Stimulated activated CD8-positive, alpha-beta memory T cell treated with anti-CD3 and anti-CD28 coated beads, Interleukin-15, amount 100 ng/mL, for 24 hours (primary cell): ENCODE measurements at places on chromosomes 6 and 20.

GRCh38 chr6:131597446-131597845, 24.4 kb downstream of the ARG1 start:
- DNase-seq, result no peak

- no peak for DNase-seq
Measured at GRCh38 chr6:142830116-142830710, 114.8 kb downstream of the HIVEP2 start.

DNA sequence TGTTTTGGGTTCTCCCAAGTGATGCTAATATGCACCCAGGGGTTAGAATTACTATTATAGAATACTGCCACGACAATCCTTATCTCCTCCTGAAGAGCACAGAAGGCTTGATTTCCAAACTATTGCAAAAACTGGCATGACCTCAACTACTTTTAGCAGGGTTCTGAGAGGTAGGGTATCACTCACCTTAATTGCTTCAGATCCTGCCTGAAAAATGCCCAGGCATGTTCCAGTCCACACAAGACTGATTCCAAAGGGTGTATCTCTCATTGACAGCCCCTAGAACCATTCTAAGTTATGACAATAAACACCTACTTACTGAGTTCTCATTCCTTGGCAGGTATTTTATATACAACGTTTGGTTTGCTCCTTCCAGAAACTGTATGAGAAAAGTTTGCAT, 5.0 kb upstream of the DSE start:
- no peak for DNase-seq

GRCh38 chr6:1986454-1987243, 258.8 kb downstream of the GMDS start:
- no peak for DNase-seq

DNA sequence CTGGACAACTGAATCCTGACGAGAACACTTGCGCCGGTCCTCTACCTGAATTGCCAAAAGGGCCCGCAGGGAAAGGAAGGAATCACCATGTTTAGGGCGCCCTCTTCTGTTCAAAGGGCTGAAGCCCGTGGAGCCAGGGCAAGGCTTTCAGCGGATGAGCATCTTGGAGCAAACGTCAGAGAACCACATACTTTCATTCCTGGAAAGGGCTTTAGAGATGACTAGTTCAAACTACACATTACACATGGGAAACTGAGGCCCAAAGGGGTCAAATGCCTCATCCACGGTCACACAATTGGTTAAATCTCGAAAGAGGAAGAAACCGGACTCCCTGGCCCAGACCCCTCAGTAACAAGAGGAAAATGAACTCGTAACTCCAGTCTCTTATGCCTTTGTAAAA, 11.5 kb upstream of the ZNF133 start:
- DNase-seq, result peak; percentile 6

DNA sequence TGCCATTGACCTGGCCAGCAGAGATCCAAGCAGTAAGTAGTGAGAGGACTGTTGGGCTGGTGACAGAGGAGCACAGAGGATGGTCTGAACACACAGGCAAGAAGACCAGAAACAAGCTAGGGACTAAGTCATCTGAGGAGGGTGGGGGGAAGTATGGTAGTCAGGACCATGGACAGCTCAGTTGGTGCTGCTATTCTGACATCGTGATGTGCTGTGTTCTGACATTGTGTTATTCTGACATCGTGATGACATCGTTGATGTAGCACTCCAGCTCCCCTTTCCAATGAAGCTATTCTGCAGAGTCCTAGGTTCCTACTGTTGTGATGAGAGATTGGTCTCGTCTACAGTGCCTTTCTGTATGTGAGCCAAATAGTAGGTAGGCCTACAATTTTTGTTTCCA, 28.7 kb downstream of the CFAP206 start:
- DNase-seq, result no peak

GRCh38 chr6:90040931-90041330, 146.7 kb downstream of the GJA10 start:
- DNase-seq, result no peak

GRCh38 chr6:55604021-55604420, 25.0 kb upstream of the HMGCLL1 start:
- DNase-seq, result no peak

- no peak for DNase-seq
Measured at GRCh38 chr20:22159276-22159675, 425.1 kb downstream of the FOXA2 start.

- no peak for DNase-seq
Measured at GRCh38 chr6:24454452-24454851, 34.9 kb downstream of the GPLD1 start.

- DNase-seq, result no peak
Measured at GRCh38 chr6:154555073-154555677, 44.7 kb upstream of the CNKSR3 start.

DNA sequence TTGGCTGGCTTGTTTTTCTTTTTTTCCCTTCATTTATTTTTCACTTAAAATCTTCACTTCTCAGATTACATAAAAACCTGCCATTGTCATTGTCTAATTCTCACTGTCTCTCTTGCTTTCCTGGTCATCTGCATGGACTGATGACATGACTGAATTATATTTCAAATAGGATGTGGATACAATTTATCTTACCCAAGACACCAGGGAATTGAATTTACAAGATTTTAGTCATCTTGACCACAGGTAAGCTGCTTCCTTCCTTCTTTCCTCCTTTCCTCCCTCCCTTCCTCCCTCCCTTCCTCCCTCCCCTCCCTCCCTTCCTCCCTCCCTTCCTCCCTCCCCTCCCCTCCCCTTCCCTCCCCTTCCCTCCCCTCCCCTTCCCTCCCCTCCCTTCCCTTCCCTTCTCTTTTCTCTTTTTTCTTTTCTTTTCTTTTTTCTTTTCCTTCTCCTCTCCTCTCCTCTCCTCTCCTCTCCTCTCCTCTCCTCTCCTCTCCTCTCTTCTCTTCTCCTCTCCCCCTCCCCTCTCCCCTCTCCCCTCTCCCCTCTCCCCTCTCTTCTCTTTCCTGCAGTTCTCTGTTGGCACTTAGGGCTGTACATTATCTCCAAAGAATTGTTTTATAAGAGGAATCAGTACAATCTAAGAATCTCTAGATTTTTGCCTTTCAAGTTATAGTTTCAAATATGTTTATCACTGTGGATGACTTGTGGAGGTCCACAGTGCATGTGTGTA, 171.5 kb downstream of the CARMIL1 start:
- DNase-seq, result no peak

GRCh38 chr20:47680804-47681529, 104.3 kb downstream of the SULF2 start:
- DNase-seq, result no peak

DNA sequence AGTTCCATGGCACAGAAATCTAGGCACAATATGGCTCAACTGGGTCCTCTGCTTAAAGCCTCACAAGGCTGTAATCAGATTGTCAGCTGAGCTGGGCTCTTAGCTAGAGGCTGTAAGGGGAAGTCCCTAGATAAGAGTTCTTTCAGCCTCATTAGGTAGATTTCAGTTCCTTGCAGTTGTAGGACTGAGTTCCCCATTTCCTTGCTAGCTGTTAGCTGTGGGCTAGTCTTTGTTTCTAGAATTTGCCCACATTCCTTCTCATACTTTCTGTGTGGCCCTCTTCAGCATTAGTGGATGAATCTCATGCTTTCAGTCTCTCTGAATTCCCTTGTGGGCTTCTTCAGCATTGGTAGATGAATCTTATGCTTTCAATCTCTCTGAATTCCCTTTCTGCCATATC, 71.0 kb upstream of the MRAP2 start:
- DNase-seq, result no peak

DNA sequence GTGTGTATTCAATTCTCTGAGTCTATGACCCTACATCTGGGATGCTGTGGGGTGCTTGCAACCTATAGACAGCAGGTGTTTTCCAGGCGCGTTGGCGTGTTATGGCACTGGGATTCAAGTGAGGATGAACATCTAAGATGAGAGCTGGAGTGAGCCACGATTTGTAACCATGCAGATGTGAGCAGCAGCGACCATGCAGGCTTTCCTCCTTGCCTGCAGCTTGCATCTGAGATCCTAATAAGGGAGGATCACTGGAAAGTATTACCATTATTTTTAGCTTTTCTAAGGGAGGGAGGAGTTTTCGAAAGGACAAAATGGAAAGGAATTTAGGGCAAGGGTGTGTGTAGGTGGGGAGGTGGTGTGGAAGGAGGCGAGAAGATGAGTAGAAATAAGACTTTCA, 216.7 kb downstream of the ATXN1 start:
- no peak for DNase-seq

DNA sequence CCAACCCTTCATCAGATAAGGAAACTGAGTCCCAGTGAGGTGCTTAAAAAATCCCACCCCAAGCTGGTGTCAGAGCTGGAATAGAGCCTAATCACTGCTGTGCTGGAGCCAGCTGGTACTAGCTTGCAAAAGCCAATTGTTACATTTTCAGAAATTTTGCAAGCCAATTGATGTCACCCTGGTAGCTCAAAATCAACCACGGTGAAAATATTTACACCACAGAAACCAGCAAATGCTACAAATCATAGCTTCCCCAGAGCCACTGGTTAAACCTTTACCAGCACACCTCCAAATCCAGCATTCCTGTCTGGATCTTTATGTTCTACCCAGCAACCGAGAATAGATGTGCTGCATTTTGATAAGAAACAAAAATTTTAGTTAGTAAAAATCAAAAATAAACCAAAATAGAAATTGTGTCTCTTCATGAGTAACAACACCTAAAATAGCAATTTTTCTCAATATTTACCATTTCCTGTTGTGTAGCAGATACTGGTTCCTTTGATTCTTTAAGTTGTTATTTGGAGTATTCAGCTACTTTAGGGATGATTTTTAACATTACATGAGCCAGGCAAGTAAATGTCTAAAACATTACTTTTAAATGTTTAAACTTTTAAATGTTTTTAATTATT, 7.2 kb upstream of the LCA5 start:
- no peak for DNase-seq

DNA sequence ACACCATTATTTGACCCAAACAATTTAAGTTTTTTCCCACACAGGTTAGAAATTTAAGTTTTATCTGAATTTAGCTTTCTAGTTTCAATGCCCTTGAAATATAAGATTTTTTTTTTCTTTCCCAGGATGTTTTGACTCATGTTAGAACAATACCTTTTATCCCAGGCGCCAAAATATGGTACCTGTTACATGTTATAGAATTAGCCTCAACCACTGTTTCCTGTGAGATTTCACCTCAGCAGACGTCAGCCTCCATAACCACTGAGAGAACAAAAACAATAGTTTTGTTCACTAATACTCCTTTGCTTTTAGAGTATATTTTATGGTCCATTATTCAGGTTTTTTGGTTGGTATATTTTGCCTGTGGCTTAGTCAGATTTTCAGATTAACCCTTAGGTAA, 302.9 kb downstream of the CDKAL1 start:
- no peak for DNase-seq

DNA sequence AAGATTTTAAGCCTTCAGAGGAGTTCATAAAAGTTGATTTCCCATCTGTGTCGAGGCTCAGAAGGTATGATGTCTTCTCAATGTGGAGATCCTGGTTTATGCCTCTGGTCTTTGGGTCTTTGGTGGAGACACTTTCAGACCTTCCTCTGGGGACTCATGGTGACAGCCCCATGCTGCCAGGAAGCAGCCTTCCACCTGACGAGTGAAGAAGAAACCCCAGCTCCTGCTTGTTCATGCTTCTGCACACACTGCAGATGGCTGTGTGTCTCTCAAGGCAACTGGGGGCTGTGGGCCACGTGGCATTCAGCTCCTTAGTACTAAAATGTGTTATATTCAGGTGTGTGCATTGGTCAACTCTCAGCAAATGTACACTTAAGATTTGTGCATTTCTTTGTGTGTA, 4.9 kb upstream of the SCP2D1 start:
- DNase-seq, result no peak

- no peak for DNase-seq
Measured at GRCh38 chr20:4645109-4645508, 76.6 kb upstream of the PRND start.

DNA sequence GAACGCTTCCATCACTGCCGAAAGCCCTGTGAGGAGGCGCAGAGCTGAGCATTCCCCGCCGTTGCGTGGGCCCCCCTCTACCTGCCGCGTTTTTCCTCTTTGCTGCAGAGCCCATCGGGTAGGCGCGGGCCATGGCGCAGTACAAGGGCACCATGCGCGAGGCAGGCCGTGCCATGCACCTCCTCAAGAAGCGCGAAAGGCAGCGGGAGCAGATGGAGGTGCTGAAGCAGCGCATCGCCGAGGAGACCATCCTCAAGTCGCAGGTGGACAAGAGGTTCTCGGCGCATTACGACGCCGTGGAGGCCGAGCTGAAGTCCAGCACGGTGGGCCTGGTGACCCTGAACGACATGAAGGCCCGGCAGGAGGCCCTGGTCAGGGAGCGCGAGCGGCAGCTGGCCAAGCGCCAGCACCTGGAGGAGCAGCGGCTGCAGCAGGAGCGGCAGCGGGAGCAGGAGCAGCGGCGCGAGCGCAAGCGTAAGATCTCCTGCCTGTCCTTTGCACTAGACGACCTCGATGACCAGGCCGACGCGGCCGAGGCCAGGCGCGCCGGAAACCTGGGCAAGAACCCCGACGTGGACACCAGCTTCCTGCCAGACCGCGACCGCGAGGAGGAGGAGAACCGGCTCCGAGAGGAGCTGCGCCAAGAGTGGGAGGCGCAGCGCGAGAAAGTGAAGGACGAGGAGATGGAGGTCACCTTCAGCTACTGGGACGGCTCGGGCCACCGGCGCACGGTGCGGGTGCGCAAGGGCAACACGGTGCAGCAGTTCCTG, 693 bp downstream of the FAM50B start:
- no peak for DNase-seq

DNA sequence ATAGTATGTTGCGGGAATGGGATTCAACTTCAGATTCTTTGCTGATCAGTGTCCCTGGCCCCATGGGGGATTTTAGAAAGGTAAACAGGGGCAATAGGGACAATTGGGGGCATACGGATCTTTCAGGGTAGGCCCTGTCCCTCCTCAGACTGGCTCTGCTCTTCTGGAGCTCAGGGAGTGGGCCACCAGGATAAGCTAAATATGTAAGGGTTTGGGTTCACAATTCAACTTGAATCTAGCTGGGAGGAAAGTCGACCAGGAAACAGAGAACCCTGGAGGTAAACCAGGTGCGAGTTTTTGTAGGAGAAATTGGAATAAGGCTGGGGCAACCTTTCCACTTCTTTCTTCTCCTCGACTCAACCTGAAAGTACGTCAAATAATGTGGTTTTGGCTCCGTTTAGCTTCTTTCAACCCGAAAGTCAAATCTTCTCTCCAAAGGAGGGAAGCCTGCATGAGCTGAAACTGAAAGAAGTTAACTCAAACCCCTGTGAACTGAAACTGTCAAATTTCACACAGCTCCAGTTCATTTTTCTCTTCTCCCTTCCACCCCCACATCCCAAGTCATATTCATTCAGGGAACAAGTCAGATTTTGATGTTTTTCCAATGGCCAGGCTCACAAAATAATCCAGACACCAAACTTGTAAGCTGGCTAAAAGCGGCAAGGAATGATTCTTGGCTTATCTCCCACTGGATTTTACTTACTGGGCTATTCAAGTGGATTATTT, 278.2 kb downstream of the CLIC5 start:
- DNase-seq, result no peak

DNA sequence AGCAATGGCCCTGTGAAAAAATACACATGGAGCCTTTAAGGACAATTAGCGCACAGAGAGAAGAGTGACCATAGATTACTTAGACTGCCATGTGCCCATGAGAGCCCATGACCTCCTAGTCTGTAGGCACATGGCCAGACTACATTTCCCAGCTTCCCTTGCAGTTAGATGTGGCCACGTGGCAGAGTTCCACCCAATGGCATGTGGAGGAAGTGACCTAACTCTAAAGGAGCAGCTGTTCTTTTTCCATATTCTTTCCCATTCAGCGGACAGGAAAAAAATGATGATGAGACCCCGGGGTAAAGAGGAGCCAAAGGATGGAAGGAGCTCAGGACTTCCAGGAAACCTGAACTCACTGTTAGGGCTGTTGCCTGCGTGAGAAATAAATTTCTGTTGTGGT, 116.6 kb downstream of the CBLN4 start:
- DNase-seq, result no peak
